Chondrocyte (in vitro differentiated cells): ENCODE measurements at places on chromosomes 6 and 20. TPM values are rescaled to one million over a fixed set of nuclear protein-coding genes. Genes with fewer than 3 reads are reported as not detected.

The KHDC1L gene
- not detected in 3 replicates for total RNA-seq

The PREP gene
- total RNA-seq: 32.9 to 38.1 TPM (median 33.4 TPM) in 3 replicates

GRCh38 chr6:113171882-113172281, 685.3 kb upstream of the MARCKS start:
- H3K27ac ChIP-seq: peak overlapping the region; percentile 22
- DNase-seq: no peak
- peaks cover 2% of the 10 kb centered on the region for H3K36me3 ChIP-seq
- peaks cover 20% of the 10 kb centered on the region for H3K4me1 ChIP-seq
- H3K27me3 ChIP-seq: no peaks in the 10 kb centered on the region
- no peak overlapping the region for H3K4me3 ChIP-seq

GRCh38 chr6:4210629-4211419, 75.4 kb upstream of the ECI2 start:
- no peaks in the 10 kb centered on the region for H3K36me3 ChIP-seq
- H3K4me1 ChIP-seq: peaks cover 6% of the 10 kb centered on the region
- DNase-seq: no peak
- H3K4me3 ChIP-seq: no peak overlapping the region

DNA sequence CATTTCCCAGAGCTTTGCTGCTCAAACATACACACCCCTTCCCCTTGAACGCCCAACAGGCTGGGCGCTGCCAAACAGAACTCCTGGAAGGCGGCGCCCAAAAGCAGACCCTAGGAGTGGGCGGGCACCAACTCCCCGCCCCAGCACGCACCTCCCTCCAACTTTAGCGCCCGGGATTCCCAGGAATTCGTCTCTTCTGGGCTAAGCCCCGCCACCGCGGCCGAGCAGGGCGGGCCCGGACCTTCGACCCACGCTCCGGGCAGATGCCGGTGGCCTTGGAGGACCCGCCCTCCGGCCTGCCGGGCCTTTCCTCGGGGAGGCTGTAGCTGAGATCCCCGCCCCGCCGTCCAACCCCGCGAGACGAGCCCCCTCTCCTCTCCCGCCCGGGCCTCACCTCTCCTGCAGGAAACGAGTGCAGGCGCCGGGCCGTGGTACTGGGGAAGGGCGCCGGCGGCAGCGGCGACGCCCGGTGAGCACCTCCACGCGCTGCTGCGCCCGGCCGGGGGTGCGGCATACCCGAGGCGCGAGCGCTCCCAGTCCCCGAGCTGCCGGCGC, 659 bp downstream of the MCUR1 start:
- H3K27me3 ChIP-seq: no peaks in the 10 kb centered on the region
- peak overlapping the region; percentile 93 for H3K27ac ChIP-seq
- peak overlapping the region; percentile 95 for H3K4me3 ChIP-seq
- DNase-seq: peak; percentile 94

DNA sequence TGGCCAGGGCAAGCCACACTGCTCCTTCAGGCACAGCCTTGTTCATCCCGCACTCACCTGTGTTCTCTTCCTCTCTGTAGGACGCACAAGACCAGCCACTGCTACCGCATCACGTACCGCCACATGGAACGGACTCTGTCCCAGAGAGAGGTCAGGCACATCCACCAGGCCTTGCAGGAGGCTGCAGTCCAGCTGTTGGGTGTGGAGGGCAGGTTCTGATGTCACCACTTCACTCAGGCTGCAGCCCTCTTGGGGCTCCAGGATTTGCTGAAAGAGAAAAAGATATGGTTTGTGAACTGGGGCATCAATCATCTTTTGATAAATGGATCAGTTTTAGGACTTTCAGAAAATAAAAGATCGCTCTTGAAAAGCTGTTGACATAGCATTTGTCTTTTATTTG, 235.5 kb downstream of the NRN1 start:
- no peak overlapping the region for H3K27ac ChIP-seq
- DNase-seq: no peak
- H3K4me1 ChIP-seq: no peaks in the 10 kb centered on the region
- H3K4me3 ChIP-seq: no peak overlapping the region
